ENCODE measurements at places on chromosomes 6 and 20.

- DNase-seq, result no peak
Observed at GRCh38 chr20:57259938-57260921, 6.2 kb downstream of the BMP7 start.

DNA sequence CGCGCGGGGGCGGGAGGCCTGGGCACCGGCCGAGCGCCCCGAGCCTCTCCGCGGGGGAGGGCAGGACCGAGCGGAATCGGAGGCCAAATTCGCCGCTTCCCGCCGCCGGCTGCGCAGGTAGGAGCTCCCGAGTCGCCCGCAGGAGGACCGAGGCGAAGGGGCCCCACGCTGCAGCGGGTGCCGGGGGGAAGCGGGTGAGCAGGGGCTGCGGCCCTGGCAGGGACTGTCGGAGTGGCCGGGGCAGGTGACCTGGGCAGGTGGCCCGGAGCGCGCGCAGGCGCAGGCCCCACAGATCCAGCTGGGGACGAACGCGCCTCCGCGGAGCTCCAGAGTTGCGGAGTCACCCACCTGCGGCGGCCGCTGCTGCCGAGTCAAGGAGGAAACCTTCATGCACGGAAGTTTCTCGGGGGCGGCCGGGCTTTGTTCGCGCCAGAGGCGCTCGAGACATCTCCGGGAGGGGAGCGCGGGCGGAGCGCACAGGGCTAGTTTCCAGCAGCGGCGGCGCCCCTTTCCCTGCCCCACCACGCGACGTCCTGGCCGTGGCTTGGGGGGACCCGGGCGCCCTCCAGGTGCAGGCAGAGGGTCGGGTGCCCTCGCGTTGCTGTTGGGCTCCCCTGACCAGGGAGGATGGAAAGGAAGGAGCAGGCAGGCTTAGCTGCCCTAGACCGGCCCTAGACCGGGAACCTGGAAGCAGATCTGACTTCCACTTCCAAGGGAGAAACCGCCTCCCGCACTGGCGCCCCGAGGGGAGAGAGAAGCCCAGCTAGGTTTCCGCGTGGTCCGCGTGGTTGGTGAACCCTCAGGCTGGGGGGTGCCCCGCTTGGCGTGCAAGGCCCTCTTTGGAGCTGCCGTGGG is 590 bp downstream of the SLCO4A1 start:
- peak; percentile 6 for DNase-seq

- no peak for DNase-seq
Observed at GRCh38 chr20:10699489-10699888, 25.7 kb upstream of the JAG1 start.

- DNase-seq, result no peak
Observed at GRCh38 chr20:47665221-47665991, 119.9 kb downstream of the SULF2 start.

GRCh38 chr20:53512076-53512475 is 81.6 kb downstream of the ZNF217 start:
- DNase-seq, result no peak

GRCh38 chr20:40715491-40715890 is 26.5 kb upstream of the MAFB start:
- DNase-seq, result no peak

GRCh38 chr6:146857980-146858347 is 259.2 kb downstream of the ADGB start:
- DNase-seq, result no peak

- no peak for DNase-seq
Observed at GRCh38 chr6:21785164-21785563, 191.6 kb downstream of the SOX4 start.

DNA sequence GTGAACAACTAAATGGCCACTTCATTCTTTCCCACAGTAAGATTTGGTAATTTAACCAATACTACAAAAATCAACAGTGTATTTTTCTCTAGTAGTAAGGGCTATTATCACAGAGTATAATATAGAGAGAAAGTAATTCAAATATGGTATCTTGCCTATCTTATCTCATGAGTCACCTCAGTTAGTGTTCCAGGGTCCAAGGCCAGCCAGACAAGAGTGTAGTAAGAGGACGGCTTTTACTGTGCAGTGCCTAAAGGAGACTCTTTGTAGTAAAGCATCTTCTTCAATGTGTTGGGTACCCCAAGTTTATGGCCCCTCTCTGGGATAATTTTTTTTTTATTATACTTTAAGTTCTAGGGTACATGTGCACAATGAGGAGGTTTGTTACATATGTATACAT is 607.4 kb downstream of the PKHD1 start:
- no peak for DNase-seq

DNA sequence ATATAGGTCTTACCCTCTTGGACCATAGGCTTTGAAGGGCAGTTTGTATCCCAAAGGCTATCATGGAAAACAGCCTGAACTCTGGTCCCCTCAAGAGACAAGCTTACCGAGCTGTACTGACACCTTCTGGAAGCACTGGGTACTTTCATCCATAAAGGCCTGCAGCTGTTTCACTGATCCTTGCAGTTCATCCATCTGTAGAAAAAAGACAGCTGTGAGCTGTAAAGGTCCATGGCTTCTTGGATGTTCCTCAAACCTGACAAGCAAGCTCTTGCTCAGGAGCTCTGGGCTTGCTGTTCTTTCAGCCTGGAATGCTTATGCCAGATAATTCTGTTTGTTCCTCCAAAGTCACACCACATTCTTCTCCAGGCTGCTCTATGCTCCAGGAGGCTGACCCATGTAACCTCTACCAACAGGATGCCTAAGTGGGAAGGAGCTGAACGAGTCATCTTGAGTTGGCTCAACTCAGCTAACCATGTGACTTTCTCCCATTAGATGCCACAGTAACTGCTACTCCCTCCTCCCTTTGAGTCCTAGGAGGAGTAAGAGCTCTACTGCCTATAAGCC is 8.8 kb upstream of the NDRG3 start:
- DNase-seq, result peak; percentile 75

DNA sequence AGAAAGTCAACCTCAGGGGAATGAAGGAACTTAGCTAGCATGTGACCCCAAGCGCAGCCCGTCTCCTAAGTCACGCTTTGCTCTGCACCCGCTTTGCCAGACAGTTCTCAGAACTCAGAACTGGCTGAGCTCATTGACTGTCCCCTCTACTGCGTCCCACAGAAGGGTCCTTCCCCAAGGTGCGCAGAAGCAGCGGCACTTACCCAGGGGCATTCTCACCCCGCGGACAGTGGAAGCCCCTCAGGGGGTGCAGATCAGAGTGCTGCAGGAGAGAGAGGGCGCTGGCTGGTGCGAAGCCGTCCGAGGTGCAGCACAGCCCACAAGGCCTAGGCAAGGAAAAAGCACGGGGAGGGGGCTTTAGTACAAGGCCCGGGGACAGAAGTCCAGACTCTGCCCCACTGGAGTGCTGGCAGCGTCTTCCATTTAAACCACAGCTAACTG is 807 bp downstream of the SNHG17 start:
- DNase-seq, result peak; percentile 46

DNA sequence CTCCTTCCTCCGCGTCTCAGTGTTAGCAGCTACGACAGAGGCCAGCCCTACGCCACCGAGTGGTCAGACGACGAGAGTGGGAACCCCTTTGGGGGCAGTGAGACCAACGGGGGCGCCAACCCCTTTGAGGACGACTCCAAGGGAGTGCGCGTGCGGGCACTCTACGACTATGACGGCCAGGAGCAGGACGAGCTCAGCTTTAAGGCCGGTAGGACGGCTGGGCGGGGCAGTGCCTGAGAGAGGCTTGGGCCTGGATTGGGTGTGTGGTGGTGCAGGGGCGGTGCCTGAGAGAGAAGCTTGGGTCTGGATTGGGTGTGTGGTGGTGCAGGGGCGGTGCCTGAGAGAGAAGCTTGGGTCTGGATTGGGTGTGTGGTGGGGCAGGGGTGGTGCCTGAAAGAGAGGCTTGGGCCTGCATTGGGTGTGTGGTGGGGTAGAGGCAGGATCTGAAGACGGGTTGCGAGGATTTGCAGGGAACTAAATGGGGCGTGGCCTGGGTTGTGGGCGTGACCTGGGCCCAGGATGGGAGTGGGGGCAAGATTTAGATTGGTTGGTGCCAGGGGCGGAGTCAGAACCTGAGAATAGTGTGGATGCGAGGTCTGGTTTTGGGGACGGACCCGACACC is 24.4 kb downstream of the SPDEF start:
- DNase-seq, result no peak

DNA sequence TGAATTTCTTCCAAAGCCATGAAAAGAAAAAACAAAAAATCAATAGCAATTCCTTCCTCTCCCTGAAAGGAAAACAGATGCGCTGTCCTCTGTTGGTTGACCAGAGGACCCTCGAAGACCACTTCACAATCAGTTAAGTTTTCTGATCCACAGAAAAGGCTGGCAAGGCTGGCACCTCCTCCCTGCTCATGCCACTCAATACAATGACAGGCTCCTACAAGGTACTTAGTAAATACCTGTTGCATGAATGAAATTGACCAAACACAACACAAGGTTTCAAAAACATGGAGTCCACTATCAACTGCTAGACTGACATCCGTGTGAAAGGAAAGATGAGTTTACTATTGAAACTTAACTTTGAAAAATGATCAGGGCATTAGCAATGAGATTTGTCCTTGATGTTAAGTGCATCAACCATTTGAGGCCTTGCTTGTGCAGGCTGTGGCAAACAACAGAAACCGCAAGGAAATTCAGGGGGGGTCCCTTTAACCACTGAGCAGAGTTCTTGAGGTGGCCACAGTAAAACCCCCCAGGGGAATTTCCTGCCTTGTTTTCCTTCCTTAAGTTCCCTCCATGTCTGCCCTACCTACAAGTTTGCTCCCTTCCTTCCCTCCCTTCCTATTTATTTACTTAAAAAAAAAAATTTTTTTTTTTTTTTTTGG is 27.9 kb upstream of the RTF2 start:
- DNase-seq, result no peak

- DNase-seq, result no peak
Observed at GRCh38 chr6:4581468-4582385, 194.5 kb upstream of the CDYL start.

DNA sequence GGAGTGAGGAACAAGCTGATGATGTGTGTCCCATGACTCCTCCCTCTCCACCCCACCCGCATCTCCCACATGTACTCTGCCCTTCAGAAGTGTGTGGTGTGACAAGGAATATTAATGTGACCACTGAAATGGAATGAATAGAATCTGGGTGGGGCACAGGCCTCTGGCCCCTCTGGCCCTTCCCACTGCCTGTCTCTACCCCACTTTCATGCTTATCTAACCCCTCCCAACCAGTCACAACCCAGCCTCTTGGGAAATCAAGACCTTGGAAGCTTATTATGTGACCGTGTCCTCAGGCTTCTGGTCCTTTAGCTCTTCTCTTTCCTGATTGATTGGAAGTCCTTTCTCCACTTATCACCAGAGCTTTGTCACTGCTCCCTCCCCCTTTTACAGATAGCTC is 312.2 kb upstream of the SOX4 start:
- DNase-seq, result no peak

- no peak for DNase-seq
Observed at GRCh38 chr6:159760602-159761057, 1.2 kb upstream of the ACAT2 start.

DNA sequence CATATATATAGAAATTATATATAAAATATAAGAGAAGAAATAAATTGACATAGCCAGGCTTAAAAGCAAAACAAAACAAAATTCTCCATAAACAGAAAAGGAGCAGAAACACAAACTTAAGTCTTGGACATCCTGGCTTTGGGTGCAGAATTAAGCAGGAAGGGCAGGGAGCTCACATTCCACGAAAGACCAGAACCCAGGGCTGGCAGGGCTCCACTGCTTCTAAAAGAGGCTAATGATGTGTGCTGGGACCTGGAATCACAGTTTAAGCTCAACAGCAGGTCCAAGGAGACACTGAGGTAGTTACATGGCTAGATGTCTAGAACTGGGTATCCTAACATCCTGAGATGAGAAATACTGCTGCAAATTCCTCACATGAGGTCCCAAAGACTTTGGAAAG is 210.3 kb downstream of the WDR27 start:
- DNase-seq, result no peak

- peak; percentile 39 for DNase-seq
Observed at GRCh38 chr6:56671160-56671559, 28.5 kb upstream of the DST start.

DNA sequence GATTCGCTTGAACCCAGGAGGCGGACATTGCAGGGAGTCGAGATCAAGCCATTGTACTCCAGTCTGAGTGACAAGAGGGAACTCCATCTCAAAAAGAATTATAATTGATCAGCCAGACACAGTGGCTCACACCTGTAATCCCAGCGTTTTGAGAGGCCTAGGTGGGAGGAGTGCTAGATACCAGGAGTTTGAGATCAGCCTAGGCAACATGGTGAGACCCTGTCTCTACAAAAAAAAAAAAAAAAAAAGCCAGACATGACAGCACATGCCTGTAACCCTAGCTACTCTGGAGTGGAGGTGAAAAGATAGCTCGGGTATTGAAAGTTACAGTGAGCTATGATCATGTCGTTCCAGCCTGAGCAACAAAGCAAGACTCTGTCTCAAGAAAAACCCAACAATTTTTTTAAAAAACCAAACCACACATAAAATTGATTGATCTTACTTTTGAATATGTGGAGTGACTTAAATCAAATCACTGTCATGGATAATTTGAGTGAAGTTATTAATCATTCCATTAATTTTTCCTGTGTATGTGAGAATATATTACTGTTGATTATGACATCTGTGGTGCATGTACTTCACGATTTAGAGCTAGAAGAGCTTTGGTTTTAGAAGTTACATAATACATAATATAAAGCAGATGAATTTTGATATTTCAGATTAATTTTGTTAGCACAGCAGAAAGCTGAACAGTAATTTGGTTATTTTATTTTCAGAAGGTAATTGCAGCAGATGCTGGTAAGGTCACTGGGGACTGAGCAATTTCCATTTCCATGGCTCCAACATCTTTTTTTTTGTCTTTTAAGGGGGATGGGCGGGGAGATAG is 34.4 kb downstream of the NCOA7 start:
- no peak for DNase-seq

GRCh38 chr6:170295510-170296422 is 4.9 kb upstream of the DLL1 start:
- no peak for DNase-seq

GRCh38 chr20:14667226-14667625 is 329.8 kb upstream of the FLRT3 start:
- no peak for DNase-seq

DNA sequence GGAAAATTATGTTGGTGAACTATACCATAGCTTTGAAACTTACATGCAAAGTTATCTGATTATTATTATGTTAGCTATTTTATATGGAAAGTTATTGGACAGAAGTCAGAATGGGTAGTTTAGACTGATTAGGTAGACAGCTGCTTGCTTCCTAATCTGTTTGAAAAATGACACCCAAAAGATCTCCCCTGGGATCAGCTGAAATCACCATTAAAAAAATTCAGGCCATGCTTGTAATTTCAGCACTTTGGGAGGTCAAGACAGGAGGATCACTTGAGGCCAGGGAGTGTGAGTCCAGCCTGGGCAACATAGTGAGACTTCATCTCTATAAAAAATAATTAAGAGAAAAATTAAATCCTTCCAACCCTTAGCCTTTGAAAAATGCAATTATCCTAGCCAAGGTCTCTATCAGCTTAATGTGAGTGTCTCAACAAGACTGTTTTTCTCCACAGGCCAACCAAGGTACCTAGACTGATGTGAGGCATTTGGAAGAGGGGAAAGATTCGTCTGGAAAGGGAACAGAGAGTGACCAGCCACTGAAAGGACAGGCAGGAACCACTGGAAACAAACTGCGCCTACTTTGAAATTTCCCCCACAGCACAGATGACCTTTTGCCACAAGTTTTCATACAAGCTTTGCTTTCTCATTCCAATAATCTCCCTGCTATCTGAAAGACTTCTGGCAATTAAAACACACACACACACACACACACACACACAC is 232.3 kb downstream of the GMPR start:
- no peak for DNase-seq

- DNase-seq, result no peak
Observed at GRCh38 chr6:86943819-86944407, 6.6 kb downstream of the HTR1E start.

Measured in OCI-M1 (cell line).